ENCODE measurements at places on chromosomes 6 and 20.

DNA sequence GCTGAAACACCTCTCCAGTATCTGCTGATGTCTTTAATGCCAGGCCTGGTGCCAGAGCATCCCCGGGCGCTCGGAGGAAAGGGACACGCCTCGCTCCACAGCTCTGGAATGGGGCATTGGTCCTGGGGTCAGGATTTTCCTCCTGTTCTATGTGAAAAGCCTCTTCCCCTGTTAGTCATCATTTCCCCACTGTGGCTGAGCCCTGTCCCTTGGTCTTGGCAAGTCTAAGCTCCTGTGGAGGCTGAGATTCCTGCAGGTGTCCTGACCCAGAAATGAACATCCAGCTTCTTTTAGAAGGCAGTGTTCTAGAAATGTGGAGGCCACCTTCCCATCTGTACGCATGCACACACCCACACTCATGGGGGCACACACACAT lies 19.4 kb downstream of the SYNDIG1 start:
- no peaks in the 10 kb centered on the region for H3K4me1 ChIP-seq
- H3K4me3 ChIP-seq: no peak overlapping the region
- no peaks in the 10 kb centered on the region for H3K36me3 ChIP-seq
- no peaks in the 10 kb centered on the region for H3K27me3 ChIP-seq
- no peak for DNase-seq

DNA sequence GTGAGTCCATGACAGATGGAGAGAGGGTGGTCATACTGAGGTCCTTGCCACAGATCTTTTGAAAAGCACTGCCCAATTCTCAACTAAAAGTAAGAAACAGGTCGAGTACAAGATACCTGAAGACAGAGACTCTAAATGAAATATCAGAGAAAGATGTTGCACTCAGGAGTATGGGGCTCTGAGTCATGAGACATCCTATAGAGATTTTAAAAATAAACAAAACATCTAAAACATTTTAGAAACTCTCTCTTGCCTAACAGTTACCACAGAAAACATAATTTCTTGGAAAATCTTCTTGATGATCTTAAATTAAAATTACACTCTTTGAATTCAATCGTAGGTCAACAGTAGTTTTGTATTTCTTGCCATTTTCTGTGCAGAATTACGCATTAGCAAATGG lies 348.9 kb upstream of the MARCKS start:
- H3K4me3 ChIP-seq: no peak overlapping the region
- H3K4me1 ChIP-seq: no peaks in the 10 kb centered on the region

DNA sequence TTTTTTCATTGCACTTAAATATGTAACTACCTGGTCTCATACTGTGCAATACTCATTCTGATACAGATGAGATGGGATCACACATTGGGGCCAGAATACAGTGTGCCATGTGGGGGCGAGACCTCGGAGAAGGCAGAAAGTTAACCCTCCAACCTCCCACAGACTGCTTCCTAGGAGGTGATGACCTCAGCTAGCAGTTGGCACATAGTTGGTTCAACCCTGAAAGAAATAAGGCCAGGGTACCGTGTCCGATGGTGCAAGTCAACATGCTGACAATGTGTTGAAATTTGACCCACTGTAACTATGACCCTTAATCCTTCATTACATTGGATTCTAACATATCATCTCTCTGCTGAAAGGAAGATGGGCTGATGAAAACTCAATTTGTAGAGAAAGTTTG lies 61.9 kb downstream of the GJA10 start:
- H3K4me3 ChIP-seq: no peak overlapping the region
- no peak overlapping the region for H3K27ac ChIP-seq
- H3K4me1 ChIP-seq: no peaks in the 10 kb centered on the region
- no peaks in the 10 kb centered on the region for H3K36me3 ChIP-seq
- DNase-seq: no peak
- H3K27me3 ChIP-seq: no peaks in the 10 kb centered on the region

- DNase-seq: no peak
- no peaks in the 10 kb centered on the region for H3K4me1 ChIP-seq
- H3K27ac ChIP-seq: no peak overlapping the region
- no peaks in the 10 kb centered on the region for H3K36me3 ChIP-seq
- no peak overlapping the region for H3K4me3 ChIP-seq
- no peaks in the 10 kb centered on the region for H3K27me3 ChIP-seq
Observed at GRCh38 chr20:15564981-15565380, 1008.3 kb downstream of the KIF16B start.

DNA sequence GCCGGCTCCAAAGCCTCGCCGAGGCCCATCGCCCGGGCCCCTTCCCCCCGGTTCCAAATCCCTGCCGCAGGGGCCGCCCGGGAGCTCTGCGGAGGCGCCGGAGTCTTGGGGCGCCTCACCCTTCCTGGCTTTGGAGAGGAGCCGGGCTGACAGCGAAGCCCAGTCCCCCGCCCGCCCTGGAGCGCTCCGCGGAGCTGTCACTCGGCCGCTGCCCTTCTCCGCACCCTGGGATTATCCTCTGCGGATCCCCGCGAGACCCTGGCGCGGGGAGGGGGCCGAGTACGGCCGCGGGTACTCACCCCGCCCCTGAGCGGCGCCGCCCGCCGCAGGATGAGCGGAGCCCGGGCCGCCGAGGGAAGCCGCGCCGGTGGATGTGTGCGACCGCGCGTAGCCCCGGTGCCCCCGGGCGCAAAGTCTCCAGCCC lies 343 bp downstream of the SNAP91 start:
- no peaks in the 10 kb centered on the region for H3K36me3 ChIP-seq
- H3K4me3 ChIP-seq: peak overlapping the region; percentile 38
- no peak overlapping the region for H3K27ac ChIP-seq
- no peaks in the 10 kb centered on the region for H3K4me1 ChIP-seq
- DNase-seq: no peak

DNA sequence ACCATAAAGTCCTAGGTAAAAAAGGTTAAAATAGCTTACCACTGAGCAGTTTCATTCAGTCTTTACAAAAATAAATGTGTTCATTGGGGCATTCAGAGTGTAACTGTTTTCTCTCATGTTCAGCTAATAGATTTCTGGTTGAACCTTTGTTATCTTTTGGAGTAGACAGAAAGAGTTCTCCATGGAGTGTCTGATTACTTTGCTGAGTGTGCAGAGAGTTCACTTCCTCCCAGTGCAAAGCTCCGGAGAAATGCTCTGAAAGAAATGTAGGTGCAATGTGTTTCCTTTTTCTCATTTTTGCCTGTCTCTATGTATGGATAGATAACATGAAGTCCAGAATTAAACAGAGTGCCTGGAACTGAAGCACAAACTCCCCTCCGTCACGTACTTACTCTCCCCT lies 52.6 kb downstream of the JAG1 start:
- DNase-seq: no peak
- H3K4me1 ChIP-seq: no peaks in the 10 kb centered on the region
- no peaks in the 10 kb centered on the region for H3K27me3 ChIP-seq
- no peaks in the 10 kb centered on the region for H3K36me3 ChIP-seq

- H3K27ac ChIP-seq: no peak overlapping the region
- no peaks in the 10 kb centered on the region for H3K27me3 ChIP-seq
- H3K4me3 ChIP-seq: no peak overlapping the region
- no peak for DNase-seq
- H3K4me1 ChIP-seq: no peaks in the 10 kb centered on the region
Observed at GRCh38 chr6:68994521-68994920, 359.4 kb downstream of the ADGRB3 start.

DNA sequence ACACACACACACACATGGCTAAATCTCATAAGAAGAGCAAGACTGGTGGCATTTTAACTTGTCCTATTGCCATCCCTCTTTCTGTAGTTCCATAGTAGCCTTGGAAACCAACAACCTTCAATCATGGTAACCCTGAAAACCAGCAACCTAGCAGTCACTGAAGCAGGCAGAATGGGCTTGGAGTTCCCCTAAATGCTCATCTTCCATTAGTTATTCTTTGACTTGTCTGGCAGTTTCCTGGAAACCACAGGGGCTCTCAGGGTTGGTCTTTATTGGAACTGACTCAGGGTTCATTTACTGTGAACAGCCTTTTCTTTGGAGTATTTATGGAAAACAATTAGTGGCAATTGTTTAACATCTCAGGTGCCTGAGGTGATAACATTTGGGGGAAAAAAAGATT lies 19.4 kb upstream of the BRPF3 start:
- no peak overlapping the region for H3K4me3 ChIP-seq
- no peaks in the 10 kb centered on the region for H3K27me3 ChIP-seq
- H3K36me3 ChIP-seq: no peaks in the 10 kb centered on the region

DNA sequence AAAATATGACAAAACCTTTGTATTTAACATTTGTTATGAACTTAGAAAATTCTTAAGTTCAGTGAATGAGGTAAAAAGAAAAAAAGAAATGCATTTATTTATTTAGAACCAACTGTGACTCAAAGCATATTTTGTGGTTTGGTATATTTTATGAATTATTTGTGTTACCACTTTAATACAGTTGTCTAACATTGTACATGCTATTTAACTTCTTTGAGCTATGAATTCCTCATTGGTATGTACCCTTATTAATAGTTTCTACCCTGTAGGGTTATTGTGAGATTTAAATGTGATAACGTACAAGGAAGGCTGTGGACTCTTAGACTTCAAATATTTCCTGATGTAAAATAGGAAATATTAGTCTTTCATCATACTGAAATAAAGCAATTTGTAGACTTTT lies 162.6 kb downstream of the MMUT start:
- no peaks in the 10 kb centered on the region for H3K4me1 ChIP-seq
- no peak for DNase-seq
- H3K4me3 ChIP-seq: no peak overlapping the region
- H3K27ac ChIP-seq: no peak overlapping the region
- H3K27me3 ChIP-seq: no peaks in the 10 kb centered on the region

- H3K4me3 ChIP-seq: no peak overlapping the region
- DNase-seq: peak; percentile 15
- H3K36me3 ChIP-seq: no peaks in the 10 kb centered on the region
- H3K4me1 ChIP-seq: no peaks in the 10 kb centered on the region
Observed at GRCh38 chr20:5863040-5863833, 87.1 kb downstream of the TRMT6 start.

- H3K4me3 ChIP-seq: no peak overlapping the region
- no peaks in the 10 kb centered on the region for H3K27me3 ChIP-seq
- DNase-seq: no peak
- H3K36me3 ChIP-seq: no peaks in the 10 kb centered on the region
- H3K4me1 ChIP-seq: no peaks in the 10 kb centered on the region
- H3K27ac ChIP-seq: peak overlapping the region; percentile 44
Observed at GRCh38 chr20:50274570-50275430, 84.2 kb downstream of the CEBPB start.

- no peaks in the 10 kb centered on the region for H3K4me1 ChIP-seq
- DNase-seq: no peak
- H3K27me3 ChIP-seq: no peaks in the 10 kb centered on the region
Observed at GRCh38 chr6:160032538-160032937, 63.7 kb downstream of the IGF2R start.

- no peaks in the 10 kb centered on the region for H3K36me3 ChIP-seq
- no peak for DNase-seq
- H3K27me3 ChIP-seq: peaks cover 5% of the 10 kb centered on the region
- H3K27ac ChIP-seq: no peak overlapping the region
- no peak overlapping the region for H3K4me3 ChIP-seq
- peaks cover 21% of the 10 kb centered on the region for H3K4me1 ChIP-seq
Observed at GRCh38 chr20:63982937-63983336, 2.0 kb downstream of the PRPF6 start.

- H3K36me3 ChIP-seq: no peaks in the 10 kb centered on the region
- no peaks in the 10 kb centered on the region for H3K27me3 ChIP-seq
Observed at GRCh38 chr6:80454661-80455365, 348.3 kb downstream of the BCKDHB start.

DNA sequence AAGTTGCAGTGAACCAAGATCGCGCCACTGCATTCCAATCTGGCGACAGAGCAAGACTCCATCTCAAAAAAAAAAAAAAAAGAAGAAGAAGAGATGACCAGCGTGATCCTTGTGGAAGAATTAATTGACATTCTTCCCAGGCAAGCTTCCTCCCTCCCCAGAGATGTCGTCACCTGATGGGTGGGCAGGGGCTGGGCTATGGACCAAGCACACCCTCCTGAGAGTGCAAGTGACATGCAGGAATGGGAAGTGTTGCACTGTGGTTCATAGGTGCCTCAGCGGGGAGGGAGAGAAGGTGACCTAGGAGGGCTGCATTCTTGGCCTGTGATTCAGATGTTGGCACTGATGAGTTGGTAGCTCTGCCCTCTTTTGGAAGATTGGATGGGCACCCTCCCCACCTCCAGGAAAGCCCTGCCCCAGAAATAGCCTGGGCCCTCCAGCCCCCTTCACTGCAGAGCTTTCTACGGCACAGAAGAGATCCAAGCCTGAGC lies 37.8 kb downstream of the TAF8 start:
- no peak overlapping the region for H3K27ac ChIP-seq
- DNase-seq: no peak
- no peaks in the 10 kb centered on the region for H3K4me1 ChIP-seq
- no peaks in the 10 kb centered on the region for H3K36me3 ChIP-seq

- no peaks in the 10 kb centered on the region for H3K36me3 ChIP-seq
- H3K27ac ChIP-seq: no peak overlapping the region
- H3K4me1 ChIP-seq: no peaks in the 10 kb centered on the region
- DNase-seq: no peak
- no peak overlapping the region for H3K4me3 ChIP-seq
- no peaks in the 10 kb centered on the region for H3K27me3 ChIP-seq
Observed at GRCh38 chr6:98054453-98054852, 771.4 kb upstream of the MMS22L start.

DNA sequence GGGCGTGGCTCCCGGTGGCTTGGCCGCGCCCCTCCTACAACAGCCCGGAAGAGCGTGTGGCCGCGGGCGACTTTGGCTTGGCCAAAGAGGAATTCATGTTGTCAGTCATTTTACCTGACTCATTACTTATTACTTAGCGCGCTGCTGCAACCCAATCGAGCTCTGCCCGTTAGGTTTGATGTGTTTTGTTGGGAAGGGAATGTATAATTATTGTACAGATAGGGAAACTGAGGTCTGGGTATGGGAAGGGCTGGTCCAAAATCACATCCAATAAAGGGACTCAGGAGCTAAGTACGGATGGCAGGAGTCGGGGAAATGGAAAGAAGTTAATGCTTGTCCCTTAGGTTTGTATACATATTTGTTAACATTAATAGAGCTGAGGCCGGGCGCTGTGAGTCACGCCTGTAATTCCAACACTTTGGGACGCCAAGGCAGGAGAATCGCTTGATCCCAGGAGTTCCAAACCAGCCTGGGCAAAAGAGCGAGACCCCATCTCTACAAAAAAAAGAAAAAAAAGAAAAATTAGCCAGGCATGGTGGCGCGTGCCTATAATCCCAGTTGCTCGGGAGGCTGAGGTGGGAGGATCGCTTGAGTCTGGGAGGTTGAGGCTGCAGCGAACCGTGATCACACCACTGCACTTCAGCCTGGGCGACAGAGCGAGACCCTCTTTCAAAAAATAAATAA lies 639 bp upstream of the ZNF335 start:
- H3K27ac ChIP-seq: peak overlapping the region; percentile 97
- no peaks in the 10 kb centered on the region for H3K36me3 ChIP-seq
- no peaks in the 10 kb centered on the region for H3K4me1 ChIP-seq

- H3K4me3 ChIP-seq: no peak overlapping the region
- no peak for DNase-seq
- no peaks in the 10 kb centered on the region for H3K36me3 ChIP-seq
- no peak overlapping the region for H3K27ac ChIP-seq
- H3K4me1 ChIP-seq: no peaks in the 10 kb centered on the region
- H3K27me3 ChIP-seq: no peaks in the 10 kb centered on the region
Observed at GRCh38 chr6:22332711-22333110, 35.9 kb upstream of the PRL start.

Data from uterus (tissue), 4 donors.